ENCODE measurements at places on chromosomes 4 and X.

DNA sequence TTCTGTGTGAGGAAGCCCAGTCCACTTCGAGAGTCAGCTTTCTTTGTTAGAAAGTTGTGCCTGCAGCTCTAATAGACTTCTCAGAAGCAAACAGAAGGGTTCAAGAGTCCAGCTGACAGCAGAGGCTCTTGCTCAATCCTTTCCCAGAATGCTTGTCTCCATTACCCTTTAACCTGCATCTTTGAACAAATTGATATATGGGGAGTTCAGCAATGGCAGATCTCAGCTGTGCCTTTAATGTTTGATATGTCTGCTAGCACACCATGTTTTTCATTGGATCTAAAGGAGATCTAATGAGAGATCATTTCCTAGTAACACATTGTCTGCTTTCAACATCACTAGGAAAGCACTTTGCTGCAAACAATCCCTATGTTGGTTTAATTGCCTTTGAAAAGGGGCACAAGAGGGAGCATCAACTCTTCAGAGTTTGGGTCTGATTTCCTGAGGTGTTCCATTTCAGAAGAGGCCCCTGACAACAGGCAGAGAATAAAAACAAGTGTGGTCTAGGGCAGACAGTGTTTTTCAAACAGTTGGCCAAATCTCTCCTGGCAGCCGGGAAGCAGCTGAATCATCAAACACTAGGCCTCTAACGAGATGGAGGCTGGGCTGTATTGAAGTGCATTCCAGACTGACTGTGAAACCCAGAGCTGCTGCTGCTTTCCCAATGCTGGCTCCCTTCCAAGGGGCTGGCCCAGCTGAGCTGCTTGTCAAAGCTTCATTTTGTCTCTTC lies 55.5 kb downstream of the LUZP4 start:
- no peak for DNase-seq

DNA sequence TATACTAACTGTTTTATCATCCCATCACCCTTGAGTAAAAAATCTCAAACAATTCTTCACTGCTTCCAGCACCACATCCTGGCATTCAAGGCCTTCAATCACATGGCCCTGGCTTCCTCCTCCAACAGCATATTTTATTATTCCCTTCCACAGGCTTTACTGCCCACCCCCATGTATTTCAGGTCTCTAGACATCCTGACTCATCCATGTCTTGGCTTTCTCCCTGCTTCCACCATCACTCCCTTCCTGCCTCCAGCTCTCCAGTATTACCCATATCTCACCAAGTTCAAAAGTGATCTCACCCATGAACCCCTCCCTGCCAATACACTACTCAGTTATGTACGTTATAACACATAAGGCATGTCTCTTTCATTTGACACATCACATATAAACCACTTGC lies 34.7 kb upstream of the PLAC1 start:
- DNase-seq, result no peak

GRCh38 chr4:88613417-88613875 lies 21.2 kb downstream of the HERC3 start:
- DNase-seq, result no peak

DNA sequence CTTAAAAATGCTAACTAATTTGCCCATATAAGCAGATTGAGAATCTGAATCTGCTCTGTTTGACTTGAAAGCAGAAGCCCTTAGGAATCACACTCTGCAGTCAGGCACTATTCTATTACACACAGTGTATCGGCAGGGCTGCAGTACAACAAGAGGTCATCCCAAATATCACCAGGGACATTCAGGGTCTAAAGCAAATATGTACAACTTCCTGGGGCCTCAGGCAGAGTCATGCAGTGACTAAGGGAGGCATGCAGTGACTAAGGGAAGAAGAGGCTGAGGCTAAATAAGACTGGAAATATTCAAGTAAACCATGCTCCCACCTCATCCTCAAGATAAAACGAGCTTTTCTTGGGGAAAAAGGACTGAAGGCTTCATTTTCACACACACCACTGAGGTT lies 20.9 kb downstream of the MAPK10 start:
- no peak for DNase-seq

DNA sequence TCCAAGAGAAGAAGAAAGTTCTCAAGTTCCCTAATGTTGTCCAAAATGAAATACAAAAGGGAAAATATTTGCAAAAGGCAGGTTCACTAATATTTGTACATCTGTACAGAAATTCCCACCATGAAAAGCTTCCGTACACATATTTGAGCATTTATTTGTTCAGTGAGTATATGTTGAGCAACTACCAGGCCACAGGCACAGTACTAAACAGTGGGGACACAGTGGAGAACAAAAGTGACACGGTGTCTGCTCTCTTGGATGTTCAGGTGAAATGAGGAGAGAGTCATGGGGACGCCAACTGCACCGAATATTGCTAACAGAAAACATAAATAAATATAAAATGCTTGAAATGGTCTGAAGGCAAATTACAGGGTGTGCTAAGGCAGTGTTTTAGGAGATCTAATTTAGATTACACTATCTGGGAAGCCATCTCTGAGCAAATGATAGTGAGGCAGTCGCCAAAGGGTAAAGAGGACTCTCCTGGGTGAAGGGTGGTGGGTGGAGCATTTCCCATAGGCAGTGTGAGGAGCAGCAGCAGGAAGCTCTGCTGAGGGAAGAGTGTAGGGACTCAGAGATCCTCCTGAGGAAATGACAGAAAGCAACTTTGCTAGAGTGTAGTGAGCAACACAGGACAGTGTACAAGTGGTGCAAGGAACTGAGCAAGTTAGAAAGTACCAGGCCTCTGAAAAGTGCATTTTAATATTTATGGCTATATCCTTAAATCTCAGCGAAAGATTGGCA lies 375.2 kb downstream of the GALNTL6 start:
- no peak for DNase-seq

GRCh38 chrX:28599957-28600356 lies 12.7 kb downstream of the IL1RAPL1 start:
- no peak for DNase-seq

DNA sequence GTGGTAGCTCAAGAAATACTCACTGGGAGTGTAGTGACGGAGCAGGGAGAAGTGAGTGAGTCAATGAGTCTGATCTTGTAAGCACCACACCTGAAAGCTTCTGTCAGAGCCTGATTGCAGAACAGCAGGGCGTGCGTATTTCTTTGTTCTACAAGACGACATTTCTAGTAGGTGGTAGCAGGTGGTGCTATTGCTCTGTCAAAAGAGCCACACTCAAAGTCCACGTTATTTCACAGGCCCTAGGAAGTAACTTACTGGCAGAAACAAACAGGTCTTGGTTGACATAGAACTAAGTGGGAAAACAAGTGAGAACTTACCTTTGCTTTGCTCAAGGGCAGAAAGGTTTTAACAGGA lies 46.4 kb upstream of the SPRY1 start:
- DNase-seq, result no peak

DNA sequence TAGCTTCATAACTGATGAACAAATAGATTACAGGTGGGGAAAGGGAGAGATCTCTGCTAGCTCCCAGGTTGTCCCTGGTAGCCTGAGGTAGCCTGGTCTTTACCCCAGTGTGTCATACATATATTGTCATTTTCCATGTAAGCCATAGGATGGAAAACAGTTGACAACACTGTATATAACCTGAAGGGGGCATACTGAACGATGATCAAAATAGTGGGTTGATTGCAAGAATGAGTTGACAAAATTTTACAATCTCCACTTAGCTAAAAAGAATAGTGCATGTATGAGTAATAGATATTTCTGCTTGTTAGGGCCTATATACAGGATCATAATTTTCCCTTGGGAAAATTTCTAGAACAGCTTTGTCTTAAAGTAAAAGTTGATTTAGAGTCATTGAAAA lies 304.1 kb upstream of the HAND2 start:
- DNase-seq, result no peak

DNA sequence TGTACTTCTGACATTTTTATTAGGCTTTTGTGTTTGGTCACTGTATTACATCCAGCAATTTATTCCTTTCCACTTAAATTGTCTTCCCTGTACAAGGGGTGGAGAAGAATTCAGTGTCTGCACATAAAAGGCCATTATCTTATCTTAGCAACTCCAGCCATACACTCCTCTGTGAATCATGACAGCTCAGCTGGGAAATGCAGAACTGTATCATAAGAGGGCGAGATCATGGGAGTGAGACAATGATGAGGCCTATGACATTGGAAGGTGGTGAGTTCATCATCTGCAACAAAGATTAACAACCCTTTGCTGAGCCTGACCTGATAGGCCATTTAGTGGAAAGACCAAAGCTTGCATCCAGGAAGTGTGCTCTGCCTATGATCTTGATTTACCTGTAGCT lies 33.3 kb downstream of the SLIT2 start:
- no peak for DNase-seq
